ENCODE measurements at places on chromosomes 5 and 9.

DNA sequence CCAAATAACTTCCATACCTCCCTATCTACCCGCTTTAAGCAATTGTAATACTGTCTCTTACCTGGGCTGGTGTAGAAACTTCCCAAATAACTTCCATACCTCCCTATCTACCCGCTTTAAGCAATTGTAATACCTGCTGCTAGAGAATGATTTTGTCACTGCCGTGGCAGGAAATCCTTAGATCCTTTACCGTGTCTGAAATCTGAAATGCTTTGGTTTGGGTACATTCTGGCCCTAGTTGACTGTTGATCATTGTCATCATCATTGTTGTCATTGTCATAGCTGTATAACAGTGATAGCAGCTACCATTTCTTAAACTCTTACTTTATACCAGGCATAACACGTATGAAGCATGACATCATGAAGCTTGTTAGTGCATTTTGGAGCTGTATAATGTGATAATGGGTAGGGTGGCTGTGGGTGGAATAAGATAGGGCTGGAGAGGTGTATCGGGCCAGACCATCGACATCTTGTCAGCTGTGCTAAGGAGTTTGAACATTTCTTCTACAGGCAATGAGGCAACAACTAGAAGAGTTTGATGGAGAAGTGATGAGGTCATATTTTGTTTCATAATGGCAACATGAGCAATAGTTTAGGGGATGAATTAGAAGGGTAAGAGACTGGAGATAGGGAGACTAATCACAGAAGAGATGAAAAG, 15.7 kb downstream of the PIP5K1B start:
- no peak for DNase-seq

- DNase-seq: no peak
These were observed 64.4 kb downstream of the AUH start for GRCh38 chr9:91297306-91297705.

DNA sequence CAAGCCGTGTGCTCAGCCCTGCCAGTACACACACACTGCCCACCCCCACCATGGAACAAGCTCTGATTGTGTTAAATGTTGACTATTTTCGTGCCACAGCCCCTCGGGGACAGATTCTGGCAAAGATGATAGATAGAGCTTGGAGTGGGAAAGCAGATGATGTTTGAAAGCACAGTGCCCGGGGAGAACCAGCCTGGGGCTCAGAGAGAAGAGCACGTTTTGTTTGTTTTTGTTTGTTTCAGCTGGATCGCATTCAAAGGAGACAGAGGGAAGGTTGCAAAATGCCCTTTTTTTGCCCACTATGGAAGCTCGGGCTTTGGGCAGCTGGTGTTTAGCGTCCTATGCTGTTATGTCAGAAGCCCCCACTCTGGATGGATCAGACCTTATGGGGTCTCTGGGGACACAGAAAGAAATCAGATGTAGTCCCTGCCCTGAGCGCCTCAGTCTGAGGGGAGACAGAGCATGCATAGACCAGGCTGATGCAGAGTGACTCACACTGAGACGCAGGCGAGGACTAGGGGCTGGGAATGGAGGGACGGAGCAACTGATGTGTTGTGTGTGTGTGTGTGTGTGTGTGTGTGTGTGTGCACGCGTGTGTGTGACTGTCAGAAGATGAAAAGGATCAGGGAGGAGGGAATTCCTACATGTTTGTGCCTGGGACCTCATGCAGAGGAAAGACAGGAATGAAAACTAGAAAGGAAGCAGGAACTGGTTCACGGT, 229.7 kb downstream of the MELK start:
- DNase-seq: no peak

GRCh38 chr9:137459601-137460362, 648 bp upstream of the NSMF start:
- no peak for DNase-seq

DNA sequence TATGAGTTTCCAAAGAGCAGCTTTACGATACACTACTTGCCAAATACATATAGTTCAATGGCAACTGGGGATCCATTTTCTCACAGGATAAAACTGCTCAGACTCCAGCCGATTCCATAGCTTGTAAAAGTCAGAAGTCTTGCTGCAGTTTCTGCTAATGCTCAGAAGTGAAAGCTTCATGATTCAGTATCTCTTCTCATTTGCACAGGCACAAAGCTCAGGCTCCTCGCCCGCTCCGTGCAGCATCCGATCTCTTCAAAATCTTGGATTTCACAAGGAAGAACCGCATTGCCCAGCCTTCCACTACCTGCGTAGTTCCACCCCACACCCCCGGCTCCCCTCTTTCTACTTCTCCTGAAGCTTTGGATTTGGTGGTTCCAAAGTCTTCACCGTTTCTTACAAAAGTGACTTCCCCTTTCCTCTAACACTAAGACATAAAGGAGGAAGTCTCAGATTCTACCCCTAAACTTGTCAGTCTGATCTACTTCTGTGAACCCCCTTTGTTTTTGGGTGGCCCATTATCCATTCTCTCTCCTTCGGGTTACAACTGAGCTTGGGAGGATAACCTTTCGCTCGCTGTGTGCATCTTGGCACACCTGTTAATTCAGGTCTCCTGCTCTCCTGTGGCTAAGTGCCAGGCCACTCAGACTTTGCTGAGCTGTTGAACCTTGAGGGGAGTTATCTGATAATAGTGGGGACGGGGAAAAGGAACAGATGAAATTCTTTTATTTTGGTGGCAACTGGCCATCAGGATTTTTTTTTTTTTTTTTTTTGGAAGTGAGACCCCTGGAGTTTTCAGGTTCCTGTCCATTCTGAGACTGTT, 194.1 kb downstream of the GNA14 start:
- DNase-seq: no peak

DNA sequence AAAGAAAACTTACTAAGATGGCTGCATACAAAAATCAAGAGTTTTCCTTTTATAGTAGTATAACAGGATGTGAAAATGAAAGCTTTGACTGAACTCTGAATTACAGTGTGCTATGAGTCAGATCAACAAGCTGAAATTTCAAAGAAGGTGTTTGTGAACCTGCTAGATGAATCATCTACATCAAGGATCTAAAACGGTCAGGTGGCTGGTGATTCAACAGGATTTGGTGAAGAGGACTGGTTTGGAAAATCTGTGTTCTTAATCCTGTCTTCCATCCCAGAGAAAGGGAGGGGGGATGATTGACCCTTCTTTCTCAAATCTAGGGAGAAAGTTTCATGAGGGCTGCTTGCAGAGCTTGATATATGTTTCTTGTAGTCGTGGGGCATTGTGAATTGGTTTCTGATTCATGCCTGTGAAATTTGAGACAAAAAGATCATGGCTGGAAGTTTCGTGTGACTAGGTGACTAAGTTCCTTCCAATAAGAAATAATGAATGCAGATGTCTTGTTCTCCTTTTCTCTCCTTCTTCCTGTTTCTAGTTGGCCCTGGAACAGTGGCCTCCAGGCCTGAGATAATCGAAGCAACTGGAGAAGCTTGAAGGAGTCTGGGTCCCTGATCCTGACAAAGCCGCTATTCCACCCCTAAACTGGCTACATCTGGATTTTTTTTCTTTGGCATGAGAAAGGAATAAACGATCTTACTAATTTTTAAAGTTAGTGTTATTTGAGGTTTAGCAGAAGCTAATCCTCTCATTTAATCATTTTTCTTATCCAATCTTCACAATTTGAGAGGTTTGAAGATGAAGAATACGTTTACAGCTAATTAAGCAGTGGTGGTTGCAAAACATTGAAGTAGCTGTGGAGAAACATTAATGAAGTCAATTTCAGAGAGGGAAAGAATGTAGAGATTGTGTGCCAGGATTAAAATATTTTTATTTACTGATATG, 67.2 kb downstream of the MRPS30 start:
- no peak for DNase-seq

Measured in stimulated activated CD4-positive, alpha-beta T cell treated with anti-CD3 and anti-CD28 coated beads, Interleukin-15, amount 100 ng/mL, for 1 hour (primary cell).